Lower leg skin (tissue), 4 donors: ENCODE measurements at places on chromosomes 3 and 15. TPM values are rescaled to one million over a fixed set of nuclear protein-coding genes. Genes with fewer than 3 reads are reported as not detected.

Gene CSTA
- total RNA-seq = 283 TPM

Gene SKOR1
- total RNA-seq = 1.5 TPM

Gene NEK10
- total RNA-seq = 1.7 TPM

Gene SERINC4
- not detected for total RNA-seq
